ENCODE measurements at places on chromosomes 1 and 21. TPM values are rescaled to one million over a fixed set of nuclear protein-coding genes. Genes with fewer than 3 reads are reported as not detected.
A peak's percentile ranks its signal among the peaks of the same experiment; 100 is the strongest.

GRCh38 chr1:47675721-47676120 is 237.9 kb downstream of the FOXD2 start:
- DNase-seq = no peak

GRCh38 chr1:35883635-35884101 is 659 bp downstream of the AGO1 start:
- DNase-seq = peak; percentile 50

The TEX50 gene
- not detected for total RNA-seq

- no peak for DNase-seq
Observed at GRCh38 chr1:172251486-172251885, 169.0 kb upstream of the C1orf105 start.

GRCh38 chr1:31548534-31548906 is 27.8 kb upstream of the TINAGL1 start:
- no peak for DNase-seq

The FAM72A gene
- total RNA-seq = 5.9 TPM

- no peak for DNase-seq
Observed at GRCh38 chr1:207021876-207022596, 10.5 kb downstream of the C1orf116 start.

DNA sequence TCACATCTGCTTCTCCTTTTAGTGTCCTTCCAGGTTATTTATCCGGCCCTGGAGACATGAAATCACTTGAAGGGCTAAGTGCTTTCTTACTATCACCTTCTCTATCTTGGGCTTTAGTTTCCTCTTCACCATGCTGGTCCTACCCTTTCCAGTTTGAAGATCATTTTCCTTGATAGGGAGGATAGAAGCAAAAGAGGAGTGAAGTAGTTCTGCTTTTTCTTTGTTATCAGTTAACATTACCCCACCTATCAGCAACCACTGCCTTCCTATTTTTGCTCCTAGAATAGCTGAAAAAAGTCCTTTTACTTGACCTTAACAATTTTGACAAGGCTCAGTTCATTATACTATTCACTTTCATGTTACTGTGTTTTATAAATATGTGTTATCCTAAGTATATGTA is 19.4 kb downstream of the RGL1 start:
- DNase-seq = no peak

The EXO1 gene
- total RNA-seq = 17.6 TPM

DNA sequence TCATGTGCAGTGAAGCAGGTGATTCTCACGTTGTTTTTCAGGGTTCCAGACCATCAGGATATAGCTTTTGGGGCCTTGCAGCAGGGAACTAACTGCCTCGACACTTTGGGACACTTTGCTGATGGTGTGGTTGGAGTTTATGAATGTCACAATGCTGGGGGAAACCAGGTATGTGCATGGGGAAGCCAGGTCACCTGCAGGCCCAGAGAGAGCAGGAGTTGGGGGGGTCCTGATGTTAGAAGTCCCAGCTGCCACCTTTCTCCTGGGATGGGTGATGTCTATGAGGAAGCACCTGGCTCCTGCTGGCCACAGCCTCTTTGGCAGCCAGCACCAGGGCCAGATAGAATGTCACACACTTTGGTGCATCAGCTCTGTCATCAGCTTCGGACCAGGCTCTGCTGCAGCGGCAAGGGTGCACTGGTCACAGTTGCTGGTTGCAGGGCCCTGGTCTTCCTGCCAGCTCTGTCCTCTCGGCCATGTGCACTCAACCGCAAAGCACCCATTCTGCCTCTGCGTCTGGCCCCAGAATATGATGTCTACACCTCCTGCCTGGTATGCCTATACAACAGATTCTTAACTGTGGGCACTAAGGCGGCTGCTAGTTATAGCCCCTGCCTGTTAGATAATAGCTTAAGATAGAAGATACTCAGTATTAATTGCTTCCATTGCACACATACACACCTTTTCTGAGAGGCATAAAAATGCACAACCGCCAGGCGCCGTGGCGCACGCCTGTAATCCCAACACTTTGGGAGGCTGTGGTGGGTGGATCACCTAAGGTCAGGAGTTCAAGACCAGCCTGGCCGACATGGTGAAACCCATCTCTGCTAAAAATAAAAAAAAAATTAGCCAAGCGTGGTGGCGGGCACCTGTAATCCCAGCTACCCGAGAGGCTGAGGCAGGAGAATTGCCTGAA is 160.7 kb downstream of the PGBD5 start:
- no peak for DNase-seq

DNA sequence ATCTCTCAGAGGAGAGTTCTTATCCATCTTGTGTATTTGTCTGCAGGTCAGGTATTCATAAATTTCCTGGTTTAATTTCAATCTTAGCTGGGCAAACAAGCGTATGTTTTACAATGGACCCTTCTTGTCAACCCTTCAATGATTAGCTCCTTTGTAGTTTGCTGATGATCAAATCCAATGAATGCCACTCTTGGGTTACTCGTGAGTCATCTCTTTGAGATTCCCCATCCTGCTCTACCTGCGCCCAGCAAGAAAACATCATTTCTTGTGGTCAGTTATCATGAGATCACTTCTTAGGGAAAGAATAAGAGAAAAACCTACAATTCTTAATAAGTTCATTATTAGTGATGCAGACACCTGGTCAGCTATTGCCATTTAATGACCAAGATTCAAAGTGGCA is 572.3 kb upstream of the PKN2 start:
- DNase-seq = no peak

All from dermis blood vessel endothelial cell (primary cell).